ENCODE measurements at places on chromosomes 2 and 18.
A peak's percentile ranks its signal among the peaks of the same experiment; 100 is the strongest.

DNA sequence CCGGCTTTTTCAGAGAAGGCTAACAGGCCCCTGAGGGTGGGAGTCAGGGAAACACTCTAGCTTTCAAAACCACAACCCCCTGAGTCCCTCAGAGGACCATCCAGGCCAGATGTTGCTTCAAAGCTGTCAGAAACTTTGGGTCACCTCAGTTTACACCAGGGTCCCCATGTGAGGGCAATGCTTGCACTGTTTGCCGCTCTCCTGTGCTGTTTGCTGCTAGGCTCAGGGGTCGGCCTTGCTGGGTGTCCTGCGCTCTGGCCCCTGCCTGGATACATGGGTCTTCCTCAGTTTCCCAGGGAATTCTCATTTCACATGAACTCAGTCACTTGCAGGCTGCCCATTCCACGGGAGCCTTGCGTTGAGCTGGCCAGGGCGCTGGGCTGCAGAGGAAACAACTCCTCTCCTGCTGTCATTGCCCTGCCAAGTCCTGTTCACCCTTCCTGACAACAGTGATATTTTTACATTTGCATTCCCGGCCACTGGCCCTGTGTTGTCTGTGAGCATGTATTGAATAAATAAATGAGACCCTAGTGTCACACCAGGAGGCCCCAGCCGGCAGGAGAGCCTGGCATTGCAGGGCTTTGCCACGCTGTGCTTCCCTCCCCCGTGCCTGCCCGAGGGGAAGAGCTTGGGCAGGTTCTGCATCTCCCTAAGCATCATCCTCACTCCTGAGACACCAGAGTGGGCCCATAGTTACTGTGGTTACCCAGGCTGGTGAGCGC is 73.2 kb upstream of the RAB6C start:
- no peak for DNase-seq

DNA sequence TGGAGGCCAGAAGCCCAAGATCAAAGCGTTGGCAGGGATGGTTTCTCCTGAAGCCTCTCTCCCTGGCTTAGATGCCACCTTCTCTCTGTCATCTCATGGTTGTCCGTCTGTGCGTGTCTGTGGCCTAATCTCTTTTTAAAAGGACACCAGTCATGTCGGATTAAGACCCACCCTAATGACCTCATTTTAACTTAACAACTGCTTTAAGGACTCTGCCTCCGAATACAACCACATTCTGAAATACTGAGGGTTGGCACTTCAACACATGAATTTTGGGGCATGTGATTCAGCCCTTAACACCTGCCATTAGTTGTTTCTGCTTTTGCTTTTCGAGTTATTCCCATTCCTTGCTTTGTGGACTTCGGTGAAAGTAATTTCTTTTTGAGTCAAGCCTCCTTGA is 97.8 kb upstream of the SMIM21 start:
- DNase-seq, result no peak

DNA sequence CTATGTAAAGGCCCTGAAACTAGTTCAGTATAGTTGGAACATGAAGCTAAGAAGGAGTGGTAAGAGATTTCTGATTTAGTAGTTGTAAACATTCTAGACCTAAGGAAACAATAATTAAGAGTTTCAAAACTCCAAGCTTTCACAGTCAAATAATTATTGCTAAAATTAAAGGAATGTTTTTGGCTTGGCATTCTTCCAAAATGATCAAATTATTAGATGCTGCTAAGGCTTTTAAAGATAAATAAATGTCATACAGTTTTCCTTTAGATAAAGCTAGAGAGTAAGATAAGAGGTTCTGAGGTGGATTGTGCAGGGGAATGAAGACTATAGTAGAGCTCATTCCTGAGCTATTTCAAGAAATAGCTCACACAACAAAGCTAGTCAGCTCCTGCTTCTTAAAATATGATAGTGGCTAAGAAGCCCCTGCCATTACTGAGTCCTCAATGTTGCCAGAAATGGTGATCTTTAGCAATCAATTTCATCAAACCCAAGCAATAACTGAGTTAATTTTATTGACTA is 45.3 kb downstream of the ZC3H15 start:
- DNase-seq, result no peak

- DNase-seq, result no peak
Observed at GRCh38 chr2:5661362-5661761, 30.8 kb upstream of the SOX11 start.

- peak; percentile 26 for DNase-seq
Observed at GRCh38 chr2:99970292-99970868, 172.0 kb downstream of the AFF3 start.

- peak; percentile 49 for DNase-seq
Observed at GRCh38 chr2:102187496-102188150, 800 bp downstream of the IL1RL2 start.

GRCh38 chr18:39776766-39777165 is 2178.3 kb upstream of the PIK3C3 start:
- DNase-seq, result no peak

DNA sequence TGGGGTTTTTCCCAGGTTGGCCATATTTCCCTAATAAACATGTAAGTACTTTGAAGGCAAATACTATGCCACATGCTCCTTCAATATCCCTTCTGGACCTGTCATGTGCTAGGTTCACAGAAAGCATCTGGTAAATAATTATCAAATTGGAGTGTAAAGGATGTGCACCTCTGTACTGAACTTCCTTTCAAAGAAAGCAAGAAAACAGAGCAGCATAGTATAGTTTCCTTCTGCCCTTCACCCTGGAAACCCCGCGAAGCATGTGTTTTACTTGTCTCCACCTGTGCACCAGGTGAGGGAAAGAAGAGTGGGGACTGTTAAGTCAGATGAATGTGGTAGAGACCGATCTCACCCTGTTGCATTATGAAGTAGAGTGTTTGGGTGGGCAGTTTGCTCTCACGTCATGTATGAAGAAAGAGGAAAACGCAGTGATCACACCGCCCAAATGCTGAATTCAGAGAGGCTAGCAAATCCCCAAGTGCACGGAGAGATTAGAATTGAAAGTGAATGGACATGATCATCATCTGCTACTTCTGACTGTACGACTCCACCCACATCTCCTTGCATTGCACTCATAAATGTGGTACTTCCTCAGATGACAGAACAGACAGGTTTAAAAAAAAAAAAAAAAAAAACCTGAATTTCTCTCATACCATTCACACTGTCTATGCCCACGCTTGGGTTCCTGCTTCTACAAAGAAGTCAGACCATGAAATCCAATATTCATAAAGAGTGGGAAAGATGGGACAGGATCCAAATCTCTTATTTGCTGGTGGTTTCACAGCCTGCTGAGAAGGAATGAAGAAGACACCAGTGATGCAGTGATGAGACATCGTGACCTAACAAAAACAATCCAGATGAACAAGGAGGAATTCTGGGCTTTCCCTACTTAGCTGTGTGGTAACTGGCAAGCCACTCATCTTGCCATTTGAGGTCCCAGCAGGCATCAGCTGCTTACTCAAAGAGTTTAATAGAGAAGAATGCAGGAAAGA is 448.6 kb downstream of the BCL11A start:
- no peak for DNase-seq

DNA sequence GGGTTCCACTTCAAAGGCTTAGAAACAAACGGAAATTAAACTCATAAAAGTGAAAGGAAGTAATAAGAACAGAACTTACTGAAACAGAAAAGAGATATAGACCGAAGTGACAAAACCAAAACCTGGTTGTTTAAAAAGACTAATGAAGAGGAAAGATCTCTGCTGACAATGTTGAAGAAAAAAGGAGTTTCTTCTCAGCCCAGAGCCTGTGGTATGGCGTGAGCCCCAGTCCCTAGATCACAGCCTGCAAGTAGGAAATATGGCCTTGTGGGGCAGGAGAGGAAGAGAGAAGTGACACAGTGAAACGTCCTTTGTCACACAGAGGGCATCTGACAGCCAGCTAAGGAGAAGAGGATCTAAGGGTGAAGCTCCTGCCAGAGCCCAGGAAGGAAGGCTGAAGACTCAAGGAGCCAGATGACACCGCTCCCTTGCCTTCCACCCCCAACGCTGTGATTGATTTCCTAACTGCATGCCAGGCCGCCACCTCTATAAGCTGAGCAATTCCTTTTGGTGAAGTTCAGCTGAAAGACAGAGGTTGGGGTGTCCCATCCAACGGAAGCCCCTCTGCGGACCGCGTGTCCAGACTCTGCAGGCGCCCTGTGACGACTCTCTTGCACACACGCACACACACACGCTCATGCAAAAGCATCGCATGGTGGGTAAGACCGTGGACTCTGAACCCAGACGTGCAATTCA is 141.1 kb downstream of the HDAC4 start:
- DNase-seq, result no peak

DNA sequence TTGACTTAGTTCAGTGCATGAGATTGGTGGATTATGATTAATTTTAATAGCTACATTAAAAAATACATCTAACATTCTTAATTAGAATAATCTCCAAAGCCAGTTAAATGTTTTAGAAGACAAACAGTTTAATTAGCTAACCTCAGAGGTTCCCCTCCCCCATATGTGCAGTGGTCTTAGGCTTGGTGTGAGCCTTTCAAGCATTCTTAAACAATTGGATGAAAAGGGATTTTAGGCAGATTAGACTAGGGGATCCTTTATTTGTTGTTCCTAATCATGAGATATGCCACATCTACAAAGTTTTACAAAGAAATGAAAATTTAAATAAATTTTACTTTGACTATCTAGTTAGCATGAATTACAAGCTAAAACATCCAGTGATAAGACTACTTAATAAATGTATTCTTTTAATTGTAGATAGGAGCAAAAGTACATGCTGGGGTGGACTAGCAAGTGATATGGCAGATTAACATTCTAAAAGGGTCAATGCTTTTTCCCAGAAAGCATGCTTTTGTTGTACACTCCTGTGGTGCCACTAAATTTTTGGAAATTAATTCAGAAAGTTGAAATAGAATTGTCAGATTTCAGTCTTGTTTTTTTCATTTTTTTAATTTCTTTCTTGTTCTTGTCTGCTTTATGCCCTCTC is 42.7 kb upstream of the OTX1 start:
- DNase-seq, result no peak

GRCh38 chr2:84481702-84482101 is 22.6 kb upstream of the SUCLG1 start:
- DNase-seq, result peak; percentile 61

DNA sequence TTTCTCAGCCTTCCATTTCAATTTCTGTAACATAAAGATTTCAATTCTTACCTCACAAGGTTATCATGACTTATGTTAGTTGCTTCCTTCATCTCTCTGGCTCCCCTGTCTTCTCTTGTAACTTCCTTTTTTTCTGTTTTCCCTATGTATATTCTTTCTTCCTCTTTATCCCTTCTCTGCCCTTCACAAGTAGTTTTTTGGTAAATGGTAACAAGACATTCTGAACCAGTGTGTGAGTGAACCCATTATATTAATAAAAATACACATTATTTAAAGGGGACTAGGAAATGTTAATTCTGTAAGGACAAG is 8.4 kb downstream of the ACSL3 start:
- no peak for DNase-seq

DNA sequence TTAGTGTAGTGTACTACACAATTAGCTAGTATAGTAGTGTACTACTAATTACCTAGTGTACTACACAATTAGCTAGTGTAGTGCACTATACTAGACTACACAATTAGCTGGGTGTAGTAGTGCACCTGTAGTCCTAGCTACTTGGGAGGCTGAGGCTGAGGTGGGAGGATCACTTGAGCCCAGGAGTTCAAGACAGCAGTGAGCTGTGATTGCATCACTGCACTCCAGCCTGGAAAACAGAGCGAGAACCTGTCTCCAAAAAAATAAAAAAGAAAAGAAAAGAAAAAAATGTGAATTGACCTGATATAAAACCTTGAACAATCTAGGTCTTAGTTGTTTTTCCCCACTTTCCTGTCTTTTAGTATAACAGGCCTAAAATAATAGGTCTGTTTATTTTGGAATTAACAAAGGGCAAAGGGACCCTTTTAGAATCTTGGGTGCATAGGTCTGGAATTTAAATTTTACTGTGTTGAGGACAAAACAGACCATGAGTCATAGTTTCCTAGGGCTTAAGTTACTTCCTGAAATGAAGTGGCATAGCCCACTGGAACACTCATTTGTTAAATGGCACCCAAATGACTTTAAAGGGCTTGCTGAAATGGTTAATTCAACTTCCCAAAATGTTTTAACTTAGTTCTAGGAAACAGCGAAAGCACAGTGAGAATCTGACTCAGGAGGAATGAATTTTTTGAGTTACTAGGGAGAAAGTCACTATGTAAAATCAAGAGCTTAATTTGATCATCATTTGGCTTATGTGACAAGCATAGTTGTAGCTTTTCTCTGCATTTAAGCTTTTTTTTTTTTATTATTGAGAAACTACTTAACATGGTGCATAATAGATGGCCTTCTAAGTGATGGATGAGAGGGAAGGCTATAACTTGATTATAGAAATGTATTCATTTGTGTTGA is 50.7 kb upstream of the ARL5A start:
- peak; percentile 71 for DNase-seq

DNA sequence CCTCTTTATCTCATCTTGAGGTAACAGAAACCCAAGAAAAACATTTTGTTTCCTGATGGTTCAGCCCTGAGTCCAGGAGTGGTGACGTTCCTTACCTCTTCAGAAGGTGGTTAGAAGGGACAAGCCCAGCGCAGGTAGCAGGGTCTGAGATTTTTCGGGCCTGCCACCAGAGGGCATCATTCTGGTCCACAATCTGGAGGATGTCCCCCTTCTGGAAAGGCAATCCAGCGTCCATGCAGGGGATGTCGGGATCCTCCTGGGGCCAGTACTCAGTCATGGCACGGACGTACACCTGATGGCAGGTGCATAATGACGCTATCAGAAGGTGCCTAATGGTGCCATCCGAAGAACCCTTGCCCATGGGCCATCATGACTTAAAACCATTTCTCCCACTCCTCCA is 17.7 kb downstream of the MPP4 start:
- DNase-seq, result no peak

DNA sequence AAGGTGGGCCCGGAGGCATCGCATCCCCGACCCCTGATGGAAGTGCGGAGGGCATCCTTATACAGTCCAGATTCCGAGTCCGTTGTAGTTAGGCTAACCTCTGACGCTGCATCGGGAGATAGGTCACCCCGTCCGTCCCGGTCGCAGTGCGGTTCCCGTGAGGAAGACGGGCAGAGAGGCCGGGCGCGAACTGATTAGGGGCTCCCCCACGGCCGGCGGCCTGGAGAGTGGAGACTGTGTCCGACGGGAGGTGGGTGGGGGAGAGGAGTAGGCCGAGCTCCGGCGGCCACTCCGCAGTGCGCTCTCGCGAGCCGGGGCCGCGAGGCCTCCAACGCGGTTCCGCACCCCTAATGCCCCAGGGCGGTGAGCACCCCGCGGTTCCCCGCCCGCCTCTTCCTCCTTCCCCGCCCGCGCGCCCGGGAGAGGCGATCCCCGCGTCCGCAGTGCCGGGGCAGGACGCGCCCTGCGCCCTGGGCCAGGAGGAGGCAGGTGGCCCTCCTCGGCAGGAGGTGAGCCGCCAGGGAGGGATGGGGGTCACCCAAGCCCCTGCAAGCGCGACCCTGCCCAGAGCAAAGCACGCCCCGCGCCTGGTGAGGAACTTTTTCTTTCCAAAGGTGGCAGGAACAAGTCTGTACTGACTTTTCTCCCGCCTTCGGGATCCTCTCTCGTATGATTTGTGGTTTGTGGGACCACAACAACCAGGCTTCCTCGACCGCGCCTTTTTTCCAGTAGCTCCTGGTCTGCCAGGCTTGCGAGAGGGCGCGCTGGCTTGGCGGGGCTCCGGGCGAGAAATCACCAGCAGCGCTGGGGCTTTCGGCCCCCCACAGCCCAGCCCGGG is 1.4 kb upstream of the SP5 start:
- DNase-seq, result no peak

- DNase-seq, result no peak
Observed at GRCh38 chr2:8058652-8059051, 623.2 kb upstream of the ID2 start.

Data from adipocyte (in vitro differentiated cells).